ENCODE measurements at places on chromosomes 1 and 21.

GRCh38 chr1:174953285-174954072, 46.3 kb upstream of the CACYBP start:
- no peak for DNase-seq

- no peak for DNase-seq
Observed at GRCh38 chr1:19113697-19114092, 96.4 kb downstream of the UBR4 start.

GRCh38 chr1:197775282-197776262, at the start of gene DENND1B:
Gene DENND1B (minus strand): TSS chr1:197775480. CDS start chr1:197775155, 325 bp downstream.
- DNase-seq: no peak

- DNase-seq: no peak
Observed at GRCh38 chr21:38244885-38245869, 11.6 kb upstream of the KCNJ15 start.

Data from NCI-H1092 (cell line).